ENCODE measurements at places on chromosomes 2 and 18. TPM values are rescaled to one million over a fixed set of nuclear protein-coding genes. Genes with fewer than 3 reads are reported as not detected.

The B4GALT6 gene
- 4.9 TPM for total RNA-seq

The KCNK3 gene
- 3.0 TPM for total RNA-seq

The CPLX4 gene
- total RNA-seq: 0.24 TPM

The ANKRD53 gene
- total RNA-seq: 2.4 TPM

The CCDC88A gene
- total RNA-seq: 64.3 TPM

Data from hair follicle dermal papilla cell (primary cell).